Bone marrow (tissue), 2 donors: ENCODE measurements at places on chromosomes 4 and X.

DNA sequence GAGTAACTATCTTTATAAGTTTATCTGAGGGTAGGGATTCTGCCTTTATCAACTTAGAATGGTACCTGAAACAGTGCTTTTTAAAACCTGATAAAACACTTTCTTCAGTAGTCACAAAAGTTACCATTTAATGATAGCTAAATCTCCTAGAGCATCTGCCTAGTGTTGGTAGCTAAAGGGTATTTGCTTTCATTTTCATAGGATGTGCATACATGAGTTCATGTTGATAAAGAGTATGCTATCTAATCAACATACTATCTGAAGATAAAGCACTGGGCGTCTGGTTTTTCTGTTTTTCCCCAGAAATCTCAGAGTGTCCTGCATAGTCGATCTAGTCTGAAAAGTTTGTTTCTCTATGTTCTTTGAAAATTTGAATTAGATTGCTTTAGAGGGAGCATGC lies 75.1 kb downstream of the ADGRL3 start:
- DNase-seq, result no peak

DNA sequence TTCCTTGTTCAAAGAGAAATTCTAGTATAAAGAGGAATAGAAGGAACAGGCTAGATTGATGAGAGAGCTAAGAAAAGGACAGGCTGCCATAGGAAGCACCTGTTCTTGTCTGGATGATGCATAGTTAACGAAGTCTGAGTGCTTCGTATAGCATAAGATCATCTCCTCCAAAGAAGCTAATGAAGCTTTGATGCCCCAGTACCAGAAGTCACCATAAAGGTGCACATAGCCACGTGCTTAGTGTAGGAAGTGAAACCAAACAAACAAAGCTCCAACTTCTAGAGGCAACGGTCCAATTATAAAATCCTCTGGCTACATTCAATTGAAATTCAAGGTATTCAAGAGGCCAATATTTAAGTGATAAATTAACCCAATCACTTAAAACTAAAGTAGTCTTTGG lies 31.0 kb downstream of the AFAP1 start:
- no peak for DNase-seq

- DNase-seq, result no peak
These were observed 18.0 kb upstream of the RHOXF2 start for GRCh38 chrX:120140293-120140981.

- DNase-seq, result no peak
These were observed at the start of gene LGI2 for GRCh38 chr4:25030277-25031076. LGI2 (minus strand) TSS chr4:25030946; CDS start chr4:25030693, 253 bp downstream.

GRCh38 chr4:155377276-155377675 lies 511 bp upstream of the MAP9 start:
- no peak for DNase-seq
